ENCODE measurements at places on chromosomes 1 and 21. TPM values are rescaled to one million over a fixed set of nuclear protein-coding genes. Genes with fewer than 3 reads are reported as not detected.

The FCRL5 gene
- total RNA-seq, result under 0.01 TPM

The RIIAD1 gene
- not detected for total RNA-seq

The FOXD2 gene
- total RNA-seq, result 0.20 TPM

The ZNF684 gene
- 4.2 TPM for total RNA-seq

The PKLR gene
- not detected for total RNA-seq

The LRP8 gene
- total RNA-seq, result 59.7 TPM

The TAL1 gene
- 37.9 TPM for total RNA-seq

The BSND gene
- total RNA-seq, result not detected

The DNASE2B gene
- total RNA-seq, result not detected

The CRYBG2 gene
- total RNA-seq, result not detected

The NID1 gene
- 67.7 TPM for total RNA-seq

The FMO1 gene
- total RNA-seq, result not detected

The NPPB gene
- total RNA-seq, result not detected

The SLC37A1 gene
- 11.8 TPM for total RNA-seq

The LMX1A gene
- not detected for total RNA-seq

The OR2L3 gene
- not detected for total RNA-seq

The CLEC20A gene
- not detected for total RNA-seq

The AKR7A3 gene
- total RNA-seq, result 0.11 TPM

DNA sequence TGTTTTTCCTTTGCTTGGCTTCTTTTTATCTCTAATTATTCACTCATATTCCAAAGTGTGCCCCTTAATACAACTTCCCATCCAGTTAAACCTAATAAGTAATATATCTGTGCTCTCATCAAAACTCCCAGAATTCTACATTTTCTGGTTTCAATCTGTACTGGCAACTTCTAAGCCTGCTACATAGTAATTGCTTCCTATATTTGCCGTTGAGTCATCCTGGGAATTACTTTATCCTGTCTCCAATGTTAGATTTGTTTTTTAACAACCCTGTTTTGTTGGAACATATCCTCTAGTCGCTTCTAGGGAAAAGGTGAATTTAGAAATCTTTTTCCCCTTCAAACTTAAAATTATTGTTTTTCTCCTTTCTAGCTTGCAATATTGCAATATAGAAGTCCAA is 620.5 kb upstream of the PKN2 start:
- DNase-seq, result no peak

GRCh38 chr1:211355873-211356272 is 29.2 kb downstream of the TRAF5 start:
- DNase-seq, result no peak

GRCh38 chr21:42366292-42367010 is at the start of gene TFF1:
TSS of gene TFF1 (minus strand) at chr21:42366535. CDS start at chr21:42366495, 40 bp downstream.
- DNase-seq, result no peak

DNA sequence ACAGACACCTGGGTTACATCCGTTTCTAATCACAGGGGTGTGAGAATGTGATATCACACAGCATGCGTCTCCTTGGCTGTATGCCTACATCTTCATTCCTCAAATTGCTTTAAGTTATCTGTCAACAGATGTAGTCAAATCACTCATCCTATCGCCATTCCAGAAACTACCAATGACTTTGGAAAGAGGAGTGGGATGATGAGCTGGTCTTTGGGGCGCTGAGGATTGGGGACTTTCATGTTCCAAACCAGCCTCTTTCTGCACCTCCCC is 104.8 kb downstream of the NAV1 start:
- DNase-seq, result no peak

- DNase-seq, result no peak
These were observed 114.5 kb downstream of the SLC25A24 start for GRCh38 chr1:108085628-108086027.

- no peak for DNase-seq
These were observed 9.1 kb downstream of the TUFT1 start for GRCh38 chr1:151549199-151549598.

DNA sequence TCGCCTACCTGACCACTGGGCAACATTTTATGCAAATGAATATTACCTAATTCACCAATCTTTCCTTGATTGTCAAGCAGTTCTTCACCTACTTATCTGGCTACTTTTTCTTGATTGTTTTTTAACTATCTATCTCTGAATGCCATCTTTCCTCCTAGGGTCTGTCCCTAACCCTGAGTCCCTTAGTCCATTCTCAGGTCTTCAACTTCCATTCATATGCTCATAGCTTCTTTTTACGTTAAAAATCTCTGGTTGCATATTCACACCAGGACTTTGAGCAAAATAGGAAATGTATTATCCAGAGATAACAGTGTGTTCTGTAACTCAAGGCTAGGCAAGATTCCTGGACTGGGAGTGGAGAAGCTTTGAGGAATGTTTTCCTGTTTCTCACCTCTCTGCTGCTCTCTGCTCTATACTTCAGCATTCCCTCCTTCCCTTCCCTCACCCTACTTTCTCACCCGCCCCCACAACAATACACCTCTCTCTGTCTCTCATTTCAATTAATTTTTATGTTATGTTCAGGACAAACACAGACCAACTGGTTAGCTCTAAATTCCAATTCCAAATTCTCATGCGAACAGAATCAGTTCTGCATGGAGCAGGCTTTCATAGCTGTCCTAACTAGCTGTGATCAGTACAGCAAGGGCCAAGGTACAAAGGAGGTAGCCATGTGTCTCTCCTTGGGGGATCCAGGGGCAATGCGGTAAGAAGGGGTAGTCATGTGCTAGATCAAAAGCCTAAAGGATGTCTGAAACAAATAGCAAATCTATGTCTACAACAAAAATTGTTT is 278.4 kb downstream of the USH2A start:
- no peak for DNase-seq

- DNase-seq, result no peak
These were observed 132.0 kb upstream of the C1orf21 start for GRCh38 chr1:184254849-184255248.

- no peak for DNase-seq
These were observed 27.1 kb upstream of the LYST start for GRCh38 chr1:235893840-235894239.

GRCh38 chr1:32100359-32100758 is 7.5 kb upstream of the KPNA6 start:
- no peak for DNase-seq

GRCh38 chr1:46159516-46159915 is 15.4 kb upstream of the TSPAN1 start:
- no peak for DNase-seq

DNA sequence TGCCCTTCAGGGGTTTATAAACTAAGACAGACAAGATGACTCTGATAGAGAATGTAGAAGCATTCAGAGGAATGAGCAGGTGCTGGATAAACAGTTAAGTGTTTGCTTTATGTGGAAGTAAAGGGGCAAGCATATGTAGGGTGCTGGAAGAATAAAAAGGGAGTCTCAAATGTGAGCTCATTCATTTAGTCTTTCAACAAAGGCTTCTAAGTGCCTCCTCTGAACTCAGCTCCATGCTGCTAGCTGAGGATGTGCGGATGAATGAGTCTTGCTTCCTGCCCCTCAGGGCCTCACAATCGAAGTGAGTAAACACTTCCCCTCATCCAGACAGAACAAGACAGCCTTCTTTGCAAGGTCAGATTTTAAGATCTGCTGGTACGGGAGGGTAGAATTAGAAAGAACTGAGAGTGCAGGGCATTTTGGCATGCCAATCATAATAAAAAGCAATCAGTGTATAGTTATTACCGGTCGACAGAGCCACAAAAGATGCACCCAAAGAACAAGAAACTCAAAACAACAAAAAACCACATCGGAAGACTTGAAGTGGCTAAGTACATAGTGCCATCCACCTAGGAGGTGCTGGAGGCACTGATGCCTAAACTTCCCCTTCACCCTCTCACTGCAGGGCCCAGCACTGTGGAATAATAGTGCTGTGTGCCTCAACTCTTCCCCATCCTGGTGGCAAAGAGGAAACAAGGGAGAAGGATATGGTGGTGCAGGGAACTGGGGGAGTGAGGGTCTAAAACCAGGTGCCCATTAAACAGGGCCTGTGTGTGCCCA is 69.8 kb downstream of the TNR start:
- DNase-seq, result peak; percentile 60

GRCh38 chr1:4213366-4213973 is 313.4 kb upstream of the C1orf174 start:
- no peak for DNase-seq

DNA sequence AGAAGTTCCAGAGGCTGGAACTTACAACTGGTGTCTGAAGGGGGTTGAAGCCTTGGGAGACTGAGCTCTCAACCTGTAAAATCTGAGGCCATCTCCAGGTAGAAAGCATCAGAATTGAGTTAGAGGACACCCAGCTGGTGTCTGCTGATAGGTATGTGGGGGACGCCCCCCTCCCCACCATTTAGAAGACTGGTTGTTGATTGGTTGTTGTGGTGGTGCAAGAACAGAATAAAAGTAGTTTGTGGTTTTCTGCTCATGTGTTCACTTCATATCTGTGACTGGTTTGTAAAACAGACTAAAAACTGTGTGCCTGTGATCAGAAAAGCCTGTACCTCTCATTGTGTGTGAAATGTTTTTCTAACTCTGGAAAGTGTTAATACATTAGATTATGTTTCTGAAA is 33.2 kb upstream of the PDE4B start:
- DNase-seq, result no peak

GRCh38 chr1:248926401-248927182 is 20.6 kb downstream of the PGBD2 start:
- no peak for DNase-seq

- no peak for DNase-seq
These were observed 23.5 kb downstream of the LRRC8D start for GRCh38 chr1:89844241-89844807.

- no peak for DNase-seq
These were observed 102.5 kb downstream of the BCAR3 start for GRCh38 chr1:93578911-93579825.

DNA sequence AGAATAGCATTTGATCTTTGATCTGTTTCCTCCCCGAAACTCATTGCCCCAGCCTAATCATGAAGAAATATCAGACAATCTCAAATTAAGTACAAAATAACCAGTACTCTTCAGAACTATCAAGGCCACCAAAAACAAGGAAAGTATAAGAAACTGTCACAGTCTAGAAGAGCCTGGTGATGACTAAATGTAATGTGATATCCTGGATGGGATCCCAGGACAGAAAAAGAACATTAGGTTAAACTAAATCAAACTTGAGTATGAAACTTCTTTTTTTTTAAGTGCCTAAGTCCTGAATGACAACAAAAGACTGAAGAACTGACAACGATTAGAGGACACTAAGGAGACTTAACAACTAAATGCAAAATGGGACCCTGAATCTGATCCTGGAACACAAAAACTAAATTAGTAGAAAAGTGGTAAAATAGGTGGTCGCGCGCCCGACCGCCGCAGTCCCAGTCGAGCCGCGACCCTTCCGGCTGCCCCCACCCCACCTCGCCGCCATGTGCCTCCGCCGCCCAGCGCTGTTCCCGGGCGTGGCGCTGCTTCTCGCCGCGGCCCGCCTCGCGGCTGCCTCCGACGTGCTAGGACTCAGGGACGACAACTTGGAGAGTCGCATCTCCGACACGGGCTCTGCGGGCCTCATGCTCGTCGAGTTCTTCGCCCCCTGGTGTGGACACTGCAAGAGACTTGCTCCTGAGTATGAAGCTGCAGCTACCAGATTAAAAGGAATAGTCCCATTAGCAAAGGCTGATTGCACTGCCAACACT is 5.5 kb upstream of the PRKAB2 start:
- DNase-seq, result no peak

- no peak for DNase-seq
These were observed 1.4 kb downstream of the KRTAP10-7 start for GRCh38 chr21:44601596-44602462.

GRCh38 chr1:156445789-156446263 is 54.7 kb downstream of the MEF2D start:
- peak; percentile 20 for DNase-seq

DNA sequence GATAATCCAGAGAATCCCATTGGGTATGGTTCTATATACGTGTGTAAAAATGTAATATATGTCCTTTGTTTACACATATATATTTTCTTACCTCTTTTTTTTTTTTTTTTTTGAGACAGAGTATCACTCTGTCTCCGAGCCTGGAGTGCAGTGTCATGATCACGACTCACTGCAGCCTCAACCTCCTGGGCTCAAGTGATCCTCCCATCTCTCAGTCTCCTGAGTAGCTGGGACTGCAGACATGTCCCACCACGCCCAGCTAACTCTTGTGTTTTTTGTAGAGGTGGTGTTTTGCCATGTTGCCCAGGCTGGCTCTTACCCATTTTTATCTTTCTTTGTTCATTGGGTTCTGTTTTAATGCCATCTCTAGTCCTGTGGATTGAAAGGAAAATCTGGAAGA is 59.5 kb downstream of the ZBTB17 start:
- DNase-seq, result no peak

GRCh38 chr1:18868801-18869424 is 9.5 kb upstream of the TAS1R2 start:
- no peak for DNase-seq

- no peak for DNase-seq
These were observed 27.2 kb downstream of the MYOG start for GRCh38 chr1:203058676-203058935.

DNA sequence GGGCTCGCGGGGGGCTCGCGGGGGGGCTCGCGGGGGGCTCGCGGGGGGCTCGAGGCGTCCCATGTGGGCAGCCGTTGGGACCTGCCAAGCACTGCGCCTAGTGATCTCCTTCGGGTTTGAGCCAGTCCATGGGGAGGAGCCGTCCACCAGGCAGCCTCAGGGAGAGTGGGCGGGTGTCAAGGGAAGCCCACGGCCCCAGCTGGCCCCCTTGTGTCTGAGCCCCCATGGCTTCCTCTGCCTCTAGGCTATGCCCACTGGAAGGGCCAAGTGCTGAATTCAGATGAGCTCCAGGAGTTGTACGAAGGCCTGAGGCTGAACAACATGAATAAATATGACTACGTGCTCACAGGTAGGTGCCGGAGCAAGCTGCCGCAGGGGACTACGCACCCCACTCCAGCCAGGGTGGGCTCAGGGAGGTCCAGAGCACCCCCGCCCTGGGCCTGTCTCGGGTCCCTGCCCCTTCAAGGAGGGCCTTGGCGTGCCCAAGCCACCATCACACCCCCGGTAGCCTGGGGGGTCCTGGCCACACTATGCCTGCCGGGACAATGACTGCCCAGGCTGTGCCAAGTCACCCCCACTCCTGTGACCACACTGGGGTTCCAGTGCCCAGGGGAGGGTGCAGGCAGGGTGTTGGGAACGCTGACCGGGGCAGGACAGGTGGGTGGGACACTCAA is 22.6 kb downstream of the PDXK start:
- DNase-seq, result no peak

DNA sequence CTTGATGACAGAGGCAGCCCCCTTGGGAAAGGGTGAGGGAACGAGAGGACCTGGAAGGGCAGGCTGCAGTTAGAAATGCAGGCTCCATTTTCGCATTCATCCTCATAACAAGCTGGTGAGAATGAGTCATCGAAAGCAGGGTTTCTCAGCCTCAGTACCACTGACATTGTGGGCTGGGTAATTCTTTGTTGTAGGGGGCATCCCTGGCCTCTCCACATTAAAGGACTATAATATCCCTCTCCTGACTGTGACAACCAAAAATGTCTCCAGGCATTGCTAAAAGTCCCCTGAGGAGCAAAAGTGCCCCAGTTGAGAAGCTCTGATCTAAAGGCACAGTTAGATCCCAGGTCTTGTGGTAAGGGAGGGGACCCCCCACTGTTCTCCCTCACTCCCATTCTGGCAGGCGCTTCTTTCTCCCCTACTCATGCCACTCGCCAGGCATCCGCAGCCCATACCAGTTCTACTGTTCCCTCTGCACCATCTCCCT is 20.4 kb downstream of the KCNN3 start:
- DNase-seq, result no peak
